ENCODE measurements at places on chromosomes 7 and 10. TPM values are rescaled to one million over a fixed set of nuclear protein-coding genes. Genes with fewer than 3 reads are reported as not detected.

Gene FKBP9
- 76.0 TPM for total RNA-seq

Gene RBM33
- 67.2 TPM for total RNA-seq

Gene SSC4D
- total RNA-seq, result 1.7 TPM

Gene HMX3
- total RNA-seq, result not detected
